Stimulated activated CD4-positive, alpha-beta T cell treated with anti-CD3 and anti-CD28 coated beads, TNF-alpha, amount 100 ng/mL, for 1 hour (primary cell): ENCODE measurements at places on chromosomes 2 and 18.

DNA sequence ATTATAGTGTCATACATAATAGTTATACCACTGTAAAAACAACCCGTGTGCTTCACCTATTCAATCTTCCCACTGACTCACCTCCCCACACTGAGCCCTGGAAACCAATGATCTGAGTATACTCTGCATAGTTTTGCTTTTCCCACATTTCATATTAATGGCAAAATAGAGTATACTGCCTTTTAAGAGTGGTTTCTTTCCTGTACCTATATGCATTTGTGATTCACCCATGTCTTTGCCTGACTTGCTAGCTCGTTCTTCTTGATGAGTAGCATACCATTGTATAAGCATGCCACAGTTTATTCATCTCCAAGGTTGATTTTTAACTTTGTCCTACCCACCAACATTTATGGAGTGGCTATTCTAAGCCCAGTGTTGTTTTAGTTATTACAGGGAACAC, 686.4 kb downstream of the PLCL1 start:
- DNase-seq, result no peak

DNA sequence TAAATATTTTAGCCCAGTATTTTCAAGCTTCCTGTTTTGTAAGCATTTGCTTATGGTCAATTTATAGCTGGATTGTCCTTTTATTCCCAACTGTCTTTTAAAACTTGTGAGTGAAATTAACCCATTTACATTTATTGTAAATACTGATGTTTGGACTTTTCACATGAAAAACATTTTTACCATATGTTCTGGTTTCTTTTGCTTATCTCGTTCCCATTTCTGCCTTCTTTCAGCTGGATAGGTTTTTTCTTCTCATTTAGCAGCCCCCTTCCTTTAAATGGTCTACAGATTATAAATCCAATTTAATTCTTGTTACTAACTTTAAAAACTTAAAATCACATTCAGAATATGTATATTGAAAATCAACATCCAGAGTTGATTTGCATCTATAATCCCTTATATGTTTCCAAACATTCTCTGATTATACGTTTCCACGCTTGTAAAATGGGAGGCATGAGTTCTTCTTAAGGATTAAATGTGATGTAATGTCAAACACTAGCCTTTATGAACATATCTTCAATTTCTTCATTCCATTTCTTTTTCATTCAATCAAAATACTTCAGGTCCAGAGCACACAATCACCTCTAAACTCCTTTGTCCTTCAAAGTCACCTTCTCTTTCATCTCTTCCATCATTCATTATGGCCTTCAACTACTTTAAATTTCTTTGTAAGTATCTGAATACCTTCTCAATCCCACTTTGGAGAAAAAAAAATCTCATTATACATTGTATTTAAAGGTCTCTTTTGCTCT, 1.1 kb upstream of the KDM3A start:
- no peak for DNase-seq

- DNase-seq, result no peak
These were observed 40.3 kb downstream of the NRXN1 start for GRCh38 chr2:50991602-50992001.

DNA sequence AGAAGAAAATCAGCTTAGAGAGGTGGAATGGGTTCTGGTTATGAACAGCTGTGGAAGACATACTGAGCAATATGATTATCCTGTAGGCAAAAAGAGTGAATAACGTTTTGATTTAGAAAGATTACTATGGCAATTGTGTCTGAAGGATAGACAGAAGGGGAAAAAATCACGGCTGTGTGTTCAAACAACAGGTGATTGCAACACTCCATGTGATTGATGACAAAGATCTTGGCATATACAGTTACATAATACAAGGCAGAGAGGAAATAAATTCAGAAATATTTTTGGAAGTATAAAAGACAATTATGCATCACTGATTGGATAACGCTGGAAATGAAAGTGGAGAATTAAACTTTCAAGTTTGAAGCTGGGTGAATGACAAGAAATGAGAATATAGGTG, 58.5 kb upstream of the KCNJ3 start:
- no peak for DNase-seq

GRCh38 chr2:25430556-25430955, 88.8 kb upstream of the DNMT3A start:
- DNase-seq, result no peak

DNA sequence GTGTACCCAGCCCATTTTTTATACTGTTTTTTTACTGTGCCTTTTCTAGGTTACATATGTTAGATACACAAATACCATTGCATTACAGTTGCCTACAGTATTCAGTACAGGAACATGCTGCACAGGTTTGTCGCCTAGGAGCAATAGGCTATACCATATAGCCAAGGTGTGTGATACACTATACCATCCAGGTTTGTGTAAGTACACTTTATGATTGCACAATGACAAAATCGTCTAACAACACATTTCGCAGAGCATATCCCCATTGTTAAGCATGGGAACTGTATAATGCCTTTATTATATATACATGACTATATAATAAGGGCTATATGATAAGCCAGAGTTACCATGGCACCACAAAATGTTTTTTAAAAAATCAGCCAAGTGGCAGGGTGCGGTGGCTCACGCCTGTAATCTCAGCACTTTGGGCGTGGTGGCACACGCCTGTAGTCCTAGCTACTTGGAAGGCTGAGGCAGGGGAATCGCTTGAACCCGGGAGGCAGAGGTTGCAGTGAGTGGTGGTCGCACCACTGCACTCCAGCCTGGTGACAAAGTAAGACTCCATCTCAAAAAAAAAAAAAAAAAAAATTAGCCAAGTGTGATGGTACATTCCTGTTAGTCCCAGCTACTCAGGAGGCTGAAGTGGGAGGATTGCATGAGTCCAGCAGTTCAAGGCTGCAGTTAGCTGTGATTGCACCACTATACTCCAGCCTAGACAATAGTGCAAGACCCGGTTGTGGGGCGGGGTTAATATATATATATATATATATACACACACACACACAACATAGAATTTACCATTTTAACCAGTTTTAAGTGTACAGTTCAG, 2.8 kb upstream of the CENPA start:
- no peak for DNase-seq

GRCh38 chr2:8547284-8548064, 134.4 kb upstream of the ID2 start:
- no peak for DNase-seq

DNA sequence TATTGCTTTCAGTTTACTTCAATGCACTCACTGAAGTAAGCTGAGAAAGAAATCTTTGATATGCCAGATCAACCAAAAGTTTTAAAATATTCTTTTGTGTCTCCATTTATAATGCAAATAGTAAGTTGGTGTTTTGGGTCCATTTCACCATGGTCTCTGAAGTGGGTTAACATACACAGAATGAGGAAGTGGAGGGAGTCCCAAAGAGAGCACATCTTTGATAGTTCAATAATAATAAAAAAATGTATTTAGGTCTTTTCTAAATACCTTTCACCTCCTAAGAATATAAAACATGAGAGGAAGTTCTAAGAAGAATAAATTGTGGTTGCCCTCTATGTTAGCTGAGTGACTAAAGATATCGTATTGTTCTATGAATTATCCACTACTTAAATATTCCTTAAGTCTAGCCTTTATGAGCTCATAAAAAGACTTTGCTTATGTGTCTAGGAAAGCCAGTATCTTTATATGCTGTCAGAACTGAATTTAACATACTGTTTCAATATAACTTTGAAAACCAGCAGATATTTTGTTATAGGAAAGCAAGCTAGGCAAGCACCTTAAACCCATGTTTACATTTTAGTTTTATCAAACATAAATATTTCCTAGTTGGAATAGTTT, 148.7 kb upstream of the ZEB2 start:
- no peak for DNase-seq

- no peak for DNase-seq
These were observed 26.3 kb downstream of the ANXA4 start for GRCh38 chr2:69768235-69768634.

DNA sequence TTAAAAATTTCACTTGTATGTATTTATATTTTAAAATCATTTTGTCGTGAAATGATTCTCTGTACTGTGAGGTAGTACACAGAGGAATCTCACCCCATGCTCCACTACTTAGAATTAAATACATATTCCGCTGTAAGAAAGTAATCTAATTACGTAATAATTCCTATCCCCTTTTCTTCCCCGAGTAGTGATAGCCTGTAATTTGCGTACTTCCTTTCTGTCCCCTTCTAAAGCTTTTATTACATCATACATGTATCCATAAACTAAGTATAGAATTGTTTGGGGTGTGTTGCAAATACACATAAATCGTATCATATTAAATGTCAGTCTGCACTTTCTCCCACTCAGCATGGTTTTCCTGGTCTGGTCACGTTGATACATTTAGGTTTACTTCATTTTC, 12.4 kb upstream of the CHCHD5 start:
- DNase-seq, result no peak

DNA sequence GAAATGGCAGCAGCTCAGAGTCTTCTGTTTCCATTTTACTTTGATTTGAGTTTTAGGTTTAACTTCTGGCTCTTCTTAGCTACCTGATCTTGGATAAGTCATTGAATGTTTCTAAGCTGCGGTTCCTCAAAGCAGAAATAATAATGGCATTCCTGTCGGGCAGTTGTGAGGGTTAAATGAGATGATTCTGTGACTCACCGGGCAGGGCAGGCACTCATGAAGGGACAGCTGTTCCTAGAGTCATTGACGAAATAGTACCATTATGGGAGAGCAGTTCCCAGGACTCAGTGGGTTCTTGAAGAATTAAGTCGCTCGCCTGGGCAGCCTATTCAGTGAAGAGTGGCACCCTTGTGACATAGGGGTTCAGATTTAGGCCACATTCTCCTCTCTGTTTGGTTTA, 10.3 kb downstream of the TRIB2 start:
- DNase-seq, result no peak

GRCh38 chr2:168212866-168213265, 34.5 kb downstream of the STK39 start:
- no peak for DNase-seq
